ENCODE measurements at places on chromosomes 3 and 15.

GRCh38 chr3:117674321-117674720 is 964.7 kb downstream of the TUSC7 start:
- DNase-seq, result no peak

DNA sequence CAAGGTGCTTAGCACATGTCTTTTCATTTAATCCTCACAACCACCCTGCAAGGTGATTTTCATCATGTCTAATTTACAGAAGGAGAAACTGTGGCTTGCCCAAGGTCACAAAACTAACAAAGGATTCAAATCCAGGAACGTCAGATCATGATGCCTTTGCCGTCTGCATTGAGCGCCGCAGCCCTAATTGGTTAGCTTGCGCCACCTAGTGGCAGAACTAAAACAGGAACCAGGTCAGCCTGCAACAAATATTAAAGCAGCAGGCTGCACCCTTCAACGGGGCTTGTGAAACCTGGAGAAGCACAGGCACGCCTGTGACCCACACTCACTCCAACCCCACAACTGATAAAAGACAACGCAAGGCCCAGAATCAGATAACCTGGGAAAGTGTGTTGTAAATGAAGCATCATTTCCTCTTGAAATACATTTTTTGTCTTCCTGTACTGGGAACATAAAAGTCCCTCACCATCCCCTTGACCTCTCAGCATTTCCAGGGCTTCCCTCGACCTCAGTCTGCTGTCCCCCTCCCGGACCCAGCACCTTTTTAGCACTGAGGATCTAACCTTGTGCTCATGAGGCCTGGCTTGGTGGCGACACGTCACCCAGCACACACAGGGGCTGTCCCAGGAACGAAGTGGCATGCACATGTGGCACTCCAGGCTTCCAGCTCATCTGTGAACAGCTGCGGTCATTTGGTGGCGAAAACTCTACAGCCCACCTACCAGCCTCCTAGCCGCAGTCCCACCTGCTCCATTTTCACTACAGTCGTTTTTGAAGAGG is 17.3 kb downstream of the DPH3 start:
- peak; percentile 83 for DNase-seq

DNA sequence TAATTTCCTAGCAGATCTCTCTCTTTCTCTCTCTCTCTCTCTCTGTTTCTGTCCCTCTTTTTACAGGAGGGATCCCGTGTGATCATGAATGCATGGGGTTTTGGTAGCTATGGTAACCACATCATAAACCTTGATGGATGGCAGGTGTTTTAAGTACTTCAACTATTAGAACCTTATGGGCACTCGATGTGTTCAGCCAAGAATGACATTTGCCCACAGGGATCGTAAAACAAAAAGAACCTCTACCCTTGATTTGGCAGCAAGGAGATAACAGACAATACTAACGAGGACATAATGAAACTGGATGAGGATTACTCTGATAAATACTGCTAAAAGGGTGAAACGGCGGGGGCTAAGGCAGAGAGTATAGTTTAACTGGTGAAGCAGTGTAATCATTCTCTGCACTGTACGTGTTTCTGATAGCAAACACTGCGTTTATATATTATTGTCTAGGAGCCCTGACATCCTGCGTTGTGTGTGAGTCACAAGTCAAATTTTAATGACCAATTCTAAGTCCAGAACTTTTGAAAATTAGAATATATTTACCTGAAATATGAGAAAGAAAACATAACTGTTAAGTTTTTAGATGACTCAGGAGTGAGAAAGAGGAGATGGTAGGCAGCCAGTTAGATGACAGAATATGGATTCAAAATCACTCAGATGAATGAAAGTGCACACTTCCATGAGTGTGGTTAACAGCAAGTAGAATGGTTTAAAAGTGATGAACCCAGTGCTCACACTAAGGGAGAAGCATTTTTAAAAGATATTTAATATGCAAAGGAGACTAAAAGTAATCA is 80.3 kb downstream of the OTOL1 start:
- no peak for DNase-seq

DNA sequence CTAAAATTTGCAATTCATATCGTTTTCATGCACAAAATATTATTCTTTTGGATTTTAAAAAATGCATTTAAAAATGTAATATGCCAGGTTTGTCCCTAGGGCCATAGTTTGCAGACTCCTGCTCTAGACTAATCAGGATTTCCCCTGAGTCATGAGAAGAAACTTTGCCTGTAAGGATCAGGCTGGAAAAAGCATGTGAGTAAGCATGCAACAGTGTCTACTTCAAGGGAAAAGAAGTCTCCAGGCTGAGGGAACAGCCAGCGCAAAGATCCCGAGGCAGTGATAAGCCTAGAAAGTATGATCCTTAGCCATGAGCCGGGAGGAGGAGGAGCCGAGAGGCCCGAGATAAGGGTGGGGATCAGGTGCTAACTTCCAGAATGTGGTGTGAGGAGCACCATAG is 382.8 kb upstream of the CFAP20DC start:
- no peak for DNase-seq

- no peak for DNase-seq
Observed at GRCh38 chr3:29333576-29333975, 52.7 kb downstream of the RBMS3 start.

DNA sequence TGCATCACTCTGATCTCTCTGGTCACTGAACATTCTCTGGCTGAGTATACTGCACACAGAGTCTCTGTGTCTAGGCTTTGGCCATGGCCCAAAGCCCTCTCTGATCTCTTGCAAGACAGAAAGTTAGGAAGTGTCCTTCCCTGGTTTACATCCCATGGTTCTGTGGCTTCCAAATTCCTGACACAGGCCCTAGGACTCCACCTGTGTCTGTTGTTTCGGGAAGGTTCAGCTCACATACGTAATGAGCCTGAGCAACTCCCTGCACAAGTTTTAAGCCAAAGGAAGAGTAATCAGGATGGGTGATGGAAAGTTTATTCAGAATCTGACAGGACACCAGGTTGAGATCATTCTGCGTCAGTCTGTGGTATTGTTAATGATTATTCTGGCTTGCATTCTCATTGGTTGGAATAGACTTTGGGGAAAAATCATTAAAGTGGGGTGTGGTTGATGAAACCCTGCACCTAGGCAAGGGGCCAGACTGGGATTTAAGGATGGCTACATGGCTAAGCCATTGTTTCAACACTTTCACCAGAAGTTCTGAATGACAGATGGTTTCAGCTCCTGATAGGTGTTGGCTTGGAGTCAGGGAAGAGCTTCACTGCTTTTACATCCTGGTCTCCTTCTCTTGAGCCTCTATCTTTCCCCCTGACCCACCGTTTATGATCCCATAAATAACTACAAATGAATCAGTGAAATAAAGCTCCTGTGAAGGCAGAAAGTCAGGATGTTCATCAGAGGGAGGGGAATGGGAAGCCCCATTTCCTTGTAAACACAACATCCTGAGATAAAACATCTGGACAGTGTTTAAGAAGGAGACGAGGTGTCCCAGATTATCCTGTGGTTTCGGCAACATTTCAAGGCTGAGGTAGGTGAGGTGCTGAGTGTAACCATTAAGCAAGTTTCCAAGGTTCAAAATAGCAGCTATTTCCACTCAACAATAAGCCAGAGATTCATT is 14.1 kb downstream of the LCMT2 start:
- no peak for DNase-seq

DNA sequence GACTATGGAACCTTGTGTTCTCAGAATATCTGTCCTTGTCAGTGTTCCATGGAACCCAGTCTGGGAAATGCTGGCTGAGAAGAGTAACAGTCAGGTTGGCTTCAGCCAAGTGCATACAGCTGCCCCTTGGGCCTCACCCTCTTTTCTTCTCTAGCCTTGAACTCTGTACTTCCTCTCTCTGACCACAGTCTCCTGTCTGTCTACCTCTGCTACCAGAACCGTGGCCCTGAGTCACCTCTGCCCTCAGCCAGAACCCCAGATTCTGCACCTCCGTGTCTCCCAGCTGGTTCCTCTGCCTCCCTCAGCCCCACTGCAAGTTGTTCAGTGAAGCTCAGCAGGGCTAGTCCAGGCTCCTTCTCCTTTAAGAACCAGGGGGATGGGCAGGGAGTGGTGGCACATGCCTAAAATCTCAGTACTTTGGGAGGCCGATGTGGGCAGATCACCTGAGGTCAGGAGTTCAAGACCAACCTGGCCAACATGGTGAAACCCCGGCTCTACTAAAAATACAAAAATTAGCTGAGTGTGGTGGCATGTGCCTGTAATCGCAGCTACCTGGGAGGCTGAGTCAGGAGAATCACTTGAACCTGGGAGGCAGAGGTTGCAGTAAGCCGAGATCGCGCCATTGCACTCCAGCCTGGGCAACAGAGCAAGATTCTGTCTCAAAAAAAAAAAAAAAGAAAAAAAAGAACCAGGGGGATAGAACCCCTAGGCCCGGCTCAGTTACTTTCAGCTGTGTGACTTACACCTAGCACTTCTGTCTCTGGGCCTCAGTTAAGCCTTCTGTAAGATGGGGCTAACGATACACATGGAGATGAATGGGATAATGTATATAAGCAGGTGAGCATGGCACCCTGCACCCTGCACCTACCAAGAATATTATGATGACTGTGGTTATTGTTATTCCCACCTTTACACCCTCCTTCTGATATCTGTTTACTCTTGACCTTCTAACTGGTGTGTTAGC is 24.3 kb upstream of the TATDN2 start:
- peak; percentile 59 for DNase-seq

DNA sequence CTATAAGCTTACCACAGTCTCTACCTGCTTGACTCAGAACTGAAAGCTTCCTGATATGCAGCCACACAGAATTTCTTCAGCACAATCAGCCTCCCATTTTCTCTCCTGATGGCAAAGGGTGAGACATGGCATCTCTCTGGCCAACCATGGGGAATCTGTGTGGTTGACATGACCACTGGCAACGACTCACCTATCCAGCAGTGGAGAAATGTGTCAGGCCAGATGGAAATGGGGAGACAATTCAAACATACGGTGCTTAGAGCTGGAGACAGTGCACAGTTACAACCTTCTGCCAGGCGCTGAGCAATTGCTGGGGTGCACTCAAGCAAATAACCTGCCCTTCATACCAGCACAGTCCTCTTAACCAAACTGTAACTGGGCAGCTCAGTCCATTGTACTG is 3.6 kb downstream of the ZNF385D start:
- DNase-seq, result no peak

DNA sequence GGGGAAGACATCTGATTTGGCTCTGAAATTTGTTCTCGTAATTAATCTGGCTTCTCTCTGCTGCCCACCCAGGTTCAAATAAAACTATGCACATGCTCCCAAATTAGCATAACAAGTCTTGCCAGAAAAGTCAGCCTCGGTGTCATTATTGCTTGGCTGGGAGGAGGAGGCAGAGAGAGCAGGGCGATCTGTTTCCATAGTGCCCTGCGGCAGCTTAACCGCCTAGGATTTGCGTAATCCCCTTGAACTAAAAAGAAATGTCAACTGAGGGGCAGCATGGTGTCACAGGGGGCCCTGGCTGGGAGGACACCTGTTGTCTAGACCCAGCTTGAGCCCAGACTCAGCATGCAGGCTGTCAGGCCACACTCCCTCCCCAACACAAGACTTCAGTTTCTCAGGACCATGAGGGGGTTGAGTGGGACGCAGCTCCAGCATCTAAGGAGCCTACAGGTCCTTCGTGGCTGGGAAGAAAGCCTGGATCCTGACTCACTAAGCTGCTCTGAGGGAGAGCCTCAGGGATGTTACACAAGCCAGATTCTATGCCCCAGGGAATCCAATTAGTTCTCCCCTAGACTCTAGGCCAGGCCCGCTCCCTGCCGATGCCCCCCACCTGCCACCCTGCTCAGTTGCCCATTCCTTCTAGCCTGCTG is 17.3 kb downstream of the MRPS11 start:
- DNase-seq, result no peak

GRCh38 chr3:127043041-127043641 is 60.2 kb downstream of the PLXNA1 start:
- DNase-seq, result no peak

GRCh38 chr15:67833710-67834511 is 5.9 kb downstream of the RNU6-1 start:
- no peak for DNase-seq

- no peak for DNase-seq
Observed at GRCh38 chr15:94791510-94791909, 560.1 kb downstream of the MCTP2 start.

DNA sequence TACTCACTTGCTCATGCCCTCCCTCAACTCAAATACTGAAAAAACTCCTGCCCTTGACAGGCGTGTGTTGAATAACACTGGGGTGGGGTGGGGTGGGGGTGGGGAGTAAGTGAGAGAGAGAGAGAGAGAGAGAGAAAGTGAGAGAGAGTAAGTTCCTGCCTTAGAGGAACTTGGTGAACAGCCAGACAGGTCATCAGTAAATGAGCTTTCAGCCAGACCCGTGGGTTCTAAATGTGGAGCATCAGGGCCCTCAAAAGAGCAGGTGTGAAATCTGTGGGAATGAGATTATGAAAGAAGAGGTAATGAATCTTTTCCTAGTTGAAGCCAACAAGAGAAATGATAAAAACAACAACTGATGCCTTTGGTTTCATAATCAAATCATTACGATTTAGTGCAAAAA is 134.4 kb upstream of the FAM3D start:
- DNase-seq, result no peak

- no peak for DNase-seq
Observed at GRCh38 chr3:190266913-190267290, 55.3 kb downstream of the CLDN1 start.

DNA sequence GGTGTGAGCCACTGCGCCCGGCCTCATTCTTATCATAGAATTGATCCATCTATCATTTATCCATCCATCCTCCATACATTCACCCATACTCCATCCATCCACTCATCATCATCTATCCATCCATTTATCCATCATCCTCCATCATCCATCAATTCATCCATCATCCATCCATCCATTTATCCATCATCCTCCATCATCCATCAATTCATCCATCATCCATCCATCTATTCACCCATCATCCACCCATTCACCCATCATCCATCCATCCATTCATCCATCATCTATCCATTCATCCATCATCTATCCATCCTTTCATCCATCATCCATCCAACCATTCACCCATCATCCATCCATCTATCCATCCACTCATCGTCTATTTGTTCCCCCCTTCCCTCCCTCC is 3.7 kb downstream of the TM6SF1 start:
- no peak for DNase-seq

- DNase-seq, result no peak
Observed at GRCh38 chr3:69500604-69501003, 114.7 kb upstream of the FRMD4B start.

GRCh38 chr3:118077332-118077731 is 957.3 kb downstream of the IGSF11 start:
- DNase-seq, result no peak

DNA sequence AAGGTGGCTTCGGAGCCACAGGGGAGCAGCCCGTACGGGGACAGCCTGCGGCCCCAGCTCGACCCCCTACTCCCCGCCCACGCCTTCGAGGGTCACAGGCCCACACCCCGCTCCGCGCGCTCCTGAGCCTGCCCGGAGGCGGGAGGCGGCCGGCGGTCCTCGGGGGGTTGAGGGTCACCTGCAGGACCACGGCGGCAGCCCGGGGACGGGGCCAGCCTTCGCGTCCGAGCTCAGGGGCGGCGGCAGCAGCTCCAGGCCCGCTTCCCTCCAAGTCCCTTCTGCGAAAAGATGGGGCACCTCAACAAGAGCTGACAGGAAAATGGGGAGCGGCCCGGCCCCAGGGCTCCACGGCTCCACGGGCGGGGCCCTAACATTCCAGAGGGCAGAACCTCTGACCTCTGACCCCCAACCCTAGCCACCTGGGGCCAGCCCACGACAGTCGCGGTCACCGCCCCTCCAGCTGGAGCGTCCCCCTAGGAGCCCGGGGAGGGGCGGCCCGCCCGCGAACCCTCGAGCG is 428 bp downstream of the LYSMD4 start:
- DNase-seq, result no peak

GRCh38 chr3:72295962-72296450 is 511.1 kb upstream of the PROK2 start:
- DNase-seq, result no peak

All from CD4-positive, alpha-beta T cell treated with Interleukin-17A for 1 hour (primary cell).